ENCODE measurements at places on chromosomes 11 and 22. TPM values are rescaled to one million over a fixed set of nuclear protein-coding genes. Genes with fewer than 3 reads are reported as not detected.

GAB2 gene
- 1.8 TPM for polyA plus RNA-seq

DUSP18 gene
- 12.7 TPM for polyA plus RNA-seq

ROBO4 gene
- 1.1 TPM for polyA plus RNA-seq

PACSIN2 gene
- 36.0 TPM for polyA plus RNA-seq

FGF4 gene
- not detected for polyA plus RNA-seq

MIOX gene
- 0.16 TPM for polyA plus RNA-seq

NAV2 gene
- polyA plus RNA-seq = 5.7 TPM

TRIM49 gene
- polyA plus RNA-seq = not detected

BACE1 gene
- 15.0 TPM for polyA plus RNA-seq

MAP6 gene
- 3.0 TPM for polyA plus RNA-seq

PKP3 gene
- 2.2 TPM for polyA plus RNA-seq

OR5A1 gene
- polyA plus RNA-seq = not detected

FGF19 gene
- not detected for polyA plus RNA-seq

ASCL2 gene
- not detected for polyA plus RNA-seq

SCGB1C1 gene
- not detected for polyA plus RNA-seq

MIAT gene
- polyA plus RNA-seq = 0.05 TPM

CCDC116 gene
- 0.10 TPM for polyA plus RNA-seq

CBLIF gene
- polyA plus RNA-seq = not detected

SGSM1 gene
- polyA plus RNA-seq = not detected

OR10D3 gene
- polyA plus RNA-seq = not detected

APOA4 gene
- polyA plus RNA-seq = not detected
